ENCODE measurements at places on chromosomes 12 and 14.

DNA sequence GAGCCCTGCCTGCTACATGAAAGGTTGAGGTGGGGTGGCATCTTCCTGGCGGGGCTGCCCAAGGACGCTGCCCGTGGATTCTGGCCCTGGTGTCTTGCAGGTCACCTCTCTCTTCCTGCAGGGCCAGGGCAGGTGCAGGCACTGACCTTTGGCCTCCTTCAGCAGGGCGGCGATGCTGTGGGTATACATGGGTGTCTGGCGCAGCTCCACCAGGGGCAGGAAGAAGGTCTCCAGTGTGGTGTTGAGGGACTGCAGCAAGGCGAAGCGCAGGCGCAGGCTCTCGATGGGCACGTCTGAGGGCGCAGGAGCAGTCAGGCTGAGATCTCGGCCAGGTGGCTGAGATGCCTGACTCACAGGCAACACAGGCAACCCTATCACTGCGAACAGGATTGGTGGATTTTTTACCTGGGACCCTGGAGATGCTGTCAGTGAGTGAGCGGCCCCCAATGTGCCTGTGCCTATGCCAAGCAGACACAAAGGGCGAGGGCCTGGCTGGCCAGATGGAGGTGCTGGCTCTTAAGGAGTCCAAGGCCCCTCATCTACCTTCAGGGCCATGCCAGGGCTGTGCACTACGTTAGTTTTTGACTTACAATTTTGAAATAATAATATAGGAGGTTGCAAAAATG is 45.7 kb downstream of the TRAFD1 start:
- DNase-seq = no peak

GRCh38 chr14:79493081-79493645 is 718.1 kb downstream of the DIO2 start:
- DNase-seq = no peak

GRCh38 chr14:104581521-104581920 is 2.0 kb downstream of the C14orf180 start:
- DNase-seq = no peak

GRCh38 chr14:29255692-29256091 is 489.1 kb downstream of the FOXG1 start:
- no peak for DNase-seq

GRCh38 chr12:51225771-51226170 is 7.9 kb upstream of the POU6F1 start:
- no peak for DNase-seq

DNA sequence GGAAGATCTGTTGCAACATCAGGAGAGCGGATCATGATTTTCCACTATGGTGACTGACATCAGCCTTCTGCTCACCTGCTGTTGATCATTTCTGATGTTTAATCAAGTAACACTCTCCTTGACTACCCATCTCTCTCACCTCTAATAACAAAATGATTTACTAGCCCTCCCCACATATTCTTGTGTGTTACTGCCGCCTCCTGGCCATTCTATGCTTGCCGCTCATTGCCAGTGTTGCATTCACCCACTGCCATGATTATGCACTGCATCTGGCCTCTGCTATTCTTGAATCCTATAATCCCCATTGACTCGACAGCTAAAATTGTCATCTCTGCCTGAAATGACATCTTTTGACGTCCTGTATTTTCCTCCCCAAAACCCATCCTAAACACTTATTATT is 113.8 kb downstream of the RERGL start:
- DNase-seq = no peak

DNA sequence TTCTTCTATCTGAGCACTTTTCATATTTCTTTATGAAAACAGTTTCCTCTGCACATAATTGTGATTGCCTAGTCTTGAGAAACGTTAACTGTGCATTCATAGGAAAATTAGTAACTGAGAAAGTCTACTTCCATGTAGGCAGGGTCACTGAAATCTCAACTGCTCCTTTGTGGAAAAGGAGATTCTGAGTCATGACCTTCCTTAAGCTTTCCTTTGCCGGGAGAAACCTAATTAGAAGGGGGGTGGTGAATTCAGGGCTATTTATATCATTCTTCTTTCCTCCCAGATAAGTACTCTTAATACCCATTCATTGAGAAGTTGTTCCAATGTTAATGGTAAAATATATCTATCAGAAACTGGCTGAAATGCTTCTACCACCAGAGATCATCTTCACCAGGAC is 751.0 kb upstream of the TMEM132C start:
- no peak for DNase-seq

DNA sequence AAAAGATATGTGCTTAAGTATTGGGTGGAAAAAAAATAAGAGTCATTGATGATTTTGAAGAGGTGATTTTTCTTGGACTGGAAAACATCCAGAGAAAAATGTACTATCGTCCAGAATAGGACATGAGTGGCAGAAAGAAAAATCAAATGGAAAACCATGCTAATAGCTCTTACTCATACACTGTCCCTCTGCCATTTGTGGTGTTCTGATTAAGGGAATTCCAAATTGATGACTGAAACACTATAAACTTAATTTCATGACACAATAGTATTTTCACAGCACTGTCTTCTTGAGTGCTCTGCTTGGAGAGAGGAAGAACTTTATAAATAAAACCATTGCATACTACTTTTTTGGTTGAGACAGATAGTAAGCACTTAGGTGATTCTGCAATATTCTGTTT is 72.4 kb downstream of the USP15 start:
- no peak for DNase-seq

- DNase-seq = no peak
Measured at GRCh38 chr14:70330596-70330995, 28.9 kb downstream of the COX16 start.

- DNase-seq = no peak
Measured at GRCh38 chr14:35046751-35047536, 872 bp downstream of the FAM177A1 start.
